ENCODE measurements at places on chromosomes 2 and 18.

DNA sequence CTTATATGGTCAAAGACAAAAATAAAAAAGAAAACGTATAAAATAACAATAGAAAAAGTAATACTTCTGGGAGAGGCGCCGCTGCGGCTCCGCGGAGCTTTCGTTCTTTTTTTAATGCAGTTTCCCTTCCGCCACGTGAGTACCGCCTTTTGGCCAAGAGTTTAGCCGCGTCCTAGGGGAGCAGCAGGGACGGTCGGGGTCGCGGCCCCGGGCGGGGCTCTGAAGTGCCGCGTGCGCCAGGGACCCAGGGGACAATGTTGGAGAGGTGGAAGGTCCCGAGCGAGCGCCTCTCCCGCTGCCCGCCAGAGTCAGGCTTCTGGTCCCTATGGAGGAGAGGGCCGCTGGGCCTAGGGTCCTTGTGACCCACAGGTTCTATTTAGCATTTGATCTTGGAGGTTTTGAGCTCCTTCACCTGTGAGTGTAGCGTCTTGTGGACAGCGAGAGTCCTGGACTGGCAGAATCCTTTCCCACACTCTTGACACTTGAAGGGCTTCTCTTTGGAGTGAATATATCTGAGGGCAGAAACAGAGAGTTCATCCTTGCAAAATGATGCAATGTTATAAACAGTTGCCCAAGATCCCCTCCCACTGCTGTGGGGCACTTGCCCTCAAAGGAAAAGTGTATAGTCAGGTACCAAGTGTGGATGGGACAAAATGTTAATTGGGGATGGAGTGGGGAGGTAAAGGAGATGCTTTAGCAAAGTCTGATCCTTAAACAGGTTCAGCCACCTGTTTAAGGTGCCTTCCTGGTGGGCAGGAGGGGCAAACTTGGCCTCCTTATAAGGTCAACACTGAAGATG is 6.3 kb downstream of the OSR1 start:
- DNase-seq: no peak

GRCh38 chr2:44367591-44367990 is 5.8 kb downstream of the CAMKMT start:
- DNase-seq: no peak

- no peak for DNase-seq
These were observed 48.4 kb downstream of the LRRTM1 start for GRCh38 chr2:80255918-80256781.

GRCh38 chr2:102895376-102895775 is 133.5 kb downstream of the TMEM182 start:
- DNase-seq: no peak

DNA sequence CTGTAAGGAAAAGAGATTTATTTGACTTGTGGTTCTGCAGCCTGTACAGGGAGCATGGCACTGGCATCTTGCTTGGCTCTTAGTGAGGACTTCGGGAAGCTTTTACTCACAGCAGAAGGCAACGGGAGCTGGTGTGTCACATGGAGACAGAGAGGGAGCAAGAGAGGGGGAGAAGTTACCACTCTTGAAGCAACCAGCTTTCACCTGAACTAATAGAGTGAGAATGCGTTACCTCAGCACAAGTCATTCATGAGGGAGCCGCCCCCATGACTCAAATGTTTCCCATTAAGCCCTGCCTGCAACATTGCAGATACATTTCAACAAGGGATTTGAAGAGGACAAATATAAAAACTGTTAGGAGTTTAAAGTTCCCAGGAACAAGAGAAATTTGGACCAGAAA is 190.0 kb downstream of the CYRIA start:
- DNase-seq: no peak

GRCh38 chr2:153235516-153235915 is 243.0 kb downstream of the RPRM start:
- no peak for DNase-seq

DNA sequence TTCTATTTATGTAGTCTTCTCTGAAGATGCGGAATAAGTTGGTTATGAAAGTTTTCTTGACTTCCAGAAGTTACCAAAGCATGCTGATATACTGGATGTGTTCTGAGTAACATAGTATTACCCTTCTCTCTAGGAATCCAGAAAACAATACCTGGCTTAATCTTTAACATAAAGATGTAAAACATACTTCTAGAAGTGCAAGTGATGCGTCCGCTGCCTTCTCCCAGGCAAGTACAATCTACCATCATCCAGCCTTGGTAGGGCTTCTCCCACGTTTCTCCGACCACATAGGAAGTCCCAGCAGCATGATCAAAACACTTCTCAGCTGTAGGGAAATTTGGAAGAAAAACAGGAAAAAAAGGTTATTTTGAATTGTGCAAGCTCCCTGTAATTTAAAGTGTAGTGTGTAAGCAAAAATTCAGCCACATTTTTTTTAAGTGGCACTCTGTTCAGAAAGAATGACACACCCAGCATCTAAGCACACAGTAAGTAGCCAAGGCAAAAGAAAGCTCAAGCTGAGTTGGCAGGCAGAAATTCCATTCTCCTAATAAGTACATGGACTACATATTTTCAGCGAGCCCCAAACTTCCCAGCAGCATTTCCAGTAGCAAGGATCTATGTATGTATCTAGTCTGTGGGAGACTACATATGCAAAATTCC is 5.2 kb downstream of the FN1 start:
- no peak for DNase-seq

DNA sequence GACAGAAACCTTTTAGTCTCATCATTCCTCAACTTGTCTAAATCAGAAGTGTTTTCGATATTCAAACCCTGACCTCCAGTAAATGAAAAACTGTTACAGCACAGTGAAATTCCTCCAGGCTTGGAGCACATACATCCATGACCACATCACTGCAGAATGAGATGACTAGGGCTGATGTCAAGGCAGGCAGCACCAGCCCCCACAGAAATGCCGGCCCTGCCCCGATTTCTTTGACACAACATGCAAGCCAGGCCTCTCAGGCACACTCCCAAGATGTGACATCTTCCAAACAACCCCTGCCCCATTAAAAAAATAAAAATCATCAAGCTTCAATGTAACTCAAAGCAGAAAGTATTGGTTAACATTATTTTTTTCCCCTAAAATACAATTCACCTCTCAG is 103.3 kb downstream of the CTAGE1 start:
- DNase-seq: peak; percentile 93

DNA sequence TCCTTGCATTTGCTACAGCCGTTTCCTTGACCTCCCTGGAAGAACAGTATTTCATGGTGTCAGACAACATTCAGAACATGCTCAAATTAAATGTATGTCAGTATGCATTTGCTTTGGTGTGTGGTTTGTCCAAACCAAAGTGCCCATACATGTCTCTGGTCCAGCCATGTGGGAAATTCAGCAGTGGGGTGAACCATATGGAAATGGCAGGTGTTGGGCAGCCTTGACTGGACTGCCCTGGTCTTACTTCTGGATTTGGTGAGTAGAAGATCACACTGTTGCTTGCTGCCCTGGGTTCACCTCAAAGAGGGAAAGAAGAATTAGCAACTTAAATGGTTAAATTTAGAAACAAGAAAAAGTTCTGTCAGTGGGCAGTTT is 84.5 kb downstream of the MSH2 start:
- no peak for DNase-seq

DNA sequence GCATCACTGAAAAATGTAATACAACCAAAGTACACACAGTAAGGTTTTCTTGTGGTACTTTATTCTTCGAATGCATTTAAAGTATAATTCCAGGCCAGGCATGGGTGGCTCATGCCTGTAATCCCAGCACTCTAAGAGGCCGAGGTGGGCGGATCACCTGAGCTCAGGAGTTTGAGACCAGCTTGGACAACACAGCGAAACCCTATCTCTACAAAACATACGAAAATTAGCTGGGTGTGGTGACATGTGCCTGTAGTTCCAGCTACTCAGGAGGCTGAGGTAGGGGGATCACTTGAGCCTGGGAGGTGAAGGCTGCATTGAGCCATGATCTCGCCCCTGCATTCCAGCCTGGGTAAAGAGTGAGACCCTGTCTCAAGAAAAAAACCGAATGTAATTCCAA is 3.9 kb upstream of the TTC39C start:
- DNase-seq: no peak

DNA sequence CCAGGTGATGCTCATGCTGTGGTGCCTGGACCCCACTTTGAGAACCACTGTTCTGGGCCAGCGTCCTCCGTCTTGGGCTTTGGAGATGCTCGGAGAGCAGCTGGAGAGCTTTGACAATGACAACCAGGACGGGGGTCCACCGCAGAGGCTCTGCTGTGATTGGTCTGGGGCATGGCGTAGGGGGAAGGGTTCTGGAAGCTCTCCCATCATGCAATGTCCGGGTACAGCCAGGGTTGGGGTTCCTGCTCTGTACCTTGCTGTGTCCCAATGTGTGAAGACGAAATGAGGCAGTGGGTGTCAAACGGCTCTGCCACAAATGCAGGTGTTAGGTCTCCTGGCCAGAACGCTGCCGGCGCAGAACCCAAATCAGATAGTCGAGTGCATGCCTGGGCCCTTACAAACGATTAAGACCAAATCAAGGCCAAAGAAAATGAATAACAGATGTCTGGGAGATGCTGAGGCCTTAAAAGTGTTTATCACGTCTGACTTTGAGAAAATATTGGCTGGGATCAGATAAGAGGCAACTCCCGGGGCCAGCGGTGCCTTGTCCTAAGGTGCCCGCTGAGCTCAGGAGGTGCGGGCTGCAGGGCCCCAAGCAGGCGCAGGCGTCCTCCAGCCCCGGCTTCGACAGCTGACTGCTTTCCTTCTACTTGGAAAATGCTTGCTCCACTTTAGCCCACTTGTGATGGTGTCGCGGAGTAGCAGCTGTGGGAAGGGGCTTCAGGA is 117.2 kb downstream of the VAPA start:
- DNase-seq: no peak

DNA sequence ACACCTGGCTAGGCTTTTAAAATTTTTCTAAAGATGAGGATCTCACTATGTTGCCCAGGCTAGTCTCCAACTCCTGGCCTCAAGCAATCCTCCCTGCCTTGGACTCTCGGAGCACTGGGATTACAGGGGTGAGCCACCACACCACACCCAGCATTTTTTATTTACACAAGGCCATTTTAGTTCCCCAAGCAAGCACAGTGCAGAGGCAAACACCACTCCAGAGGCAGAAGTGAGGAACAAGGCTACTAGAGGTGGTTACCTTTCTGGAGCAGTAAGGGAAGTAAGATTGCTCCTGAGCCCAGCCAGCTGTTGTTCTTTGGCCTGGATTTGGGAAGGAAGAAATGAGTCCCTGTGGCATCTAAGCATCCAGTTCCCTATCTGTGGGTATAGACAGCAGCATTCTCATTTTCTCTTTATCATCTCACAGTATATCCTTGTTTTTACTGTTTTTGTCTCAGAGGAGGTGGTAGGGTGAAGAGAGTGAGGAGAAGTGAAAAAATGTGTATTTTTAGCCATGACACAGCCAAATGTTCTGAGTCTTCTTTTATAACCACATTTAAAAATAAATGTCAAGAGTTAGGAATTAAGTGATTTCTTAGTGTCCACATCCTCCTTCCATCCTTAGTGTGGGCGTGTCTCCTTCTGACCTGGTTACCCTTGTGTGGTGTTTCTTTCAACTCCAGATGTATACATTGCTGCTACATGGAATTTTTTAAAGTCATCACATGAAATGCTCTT is 10.5 kb upstream of the TTC39C start:
- no peak for DNase-seq

GRCh38 chr2:212962691-212963090 is 188.7 kb downstream of the IKZF2 start:
- no peak for DNase-seq

GRCh38 chr2:85990084-85990483 is 101.3 kb upstream of the ST3GAL5 start:
- DNase-seq: no peak

GRCh38 chr18:58361212-58361611 is 267.7 kb downstream of the ALPK2 start:
- DNase-seq: no peak

DNA sequence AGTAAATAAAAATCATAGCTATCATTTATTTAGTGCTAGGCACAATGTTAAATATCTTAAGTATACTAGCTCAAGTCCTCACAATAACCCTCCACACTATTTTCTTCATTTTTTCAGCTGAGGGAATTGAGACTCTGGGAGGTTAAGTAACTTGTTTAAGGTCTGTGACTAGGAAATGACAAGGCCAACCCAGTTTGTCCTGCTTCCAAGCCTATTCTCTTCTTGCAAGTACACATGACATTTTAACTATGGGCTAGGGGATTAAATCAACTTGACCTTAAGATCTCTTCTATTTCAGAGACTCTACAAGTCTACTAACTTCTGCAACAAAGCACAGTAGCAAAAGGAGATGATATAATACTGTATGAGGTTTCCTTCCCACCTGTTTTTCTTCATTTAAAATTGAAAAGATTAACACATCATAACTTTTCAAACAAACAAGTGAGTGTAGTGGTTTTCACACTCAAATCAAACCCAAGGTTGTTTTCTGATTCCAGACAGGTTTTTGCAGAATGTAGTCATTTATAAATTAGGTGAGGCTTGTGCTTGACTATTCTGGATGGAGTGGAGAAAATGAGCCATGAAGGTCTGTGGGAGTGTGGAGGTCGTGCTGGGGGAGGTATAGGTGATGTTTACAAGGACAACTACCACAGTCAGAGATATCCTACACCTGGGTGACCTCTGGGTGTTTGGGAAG is 57.0 kb downstream of the CD28 start:
- no peak for DNase-seq

DNA sequence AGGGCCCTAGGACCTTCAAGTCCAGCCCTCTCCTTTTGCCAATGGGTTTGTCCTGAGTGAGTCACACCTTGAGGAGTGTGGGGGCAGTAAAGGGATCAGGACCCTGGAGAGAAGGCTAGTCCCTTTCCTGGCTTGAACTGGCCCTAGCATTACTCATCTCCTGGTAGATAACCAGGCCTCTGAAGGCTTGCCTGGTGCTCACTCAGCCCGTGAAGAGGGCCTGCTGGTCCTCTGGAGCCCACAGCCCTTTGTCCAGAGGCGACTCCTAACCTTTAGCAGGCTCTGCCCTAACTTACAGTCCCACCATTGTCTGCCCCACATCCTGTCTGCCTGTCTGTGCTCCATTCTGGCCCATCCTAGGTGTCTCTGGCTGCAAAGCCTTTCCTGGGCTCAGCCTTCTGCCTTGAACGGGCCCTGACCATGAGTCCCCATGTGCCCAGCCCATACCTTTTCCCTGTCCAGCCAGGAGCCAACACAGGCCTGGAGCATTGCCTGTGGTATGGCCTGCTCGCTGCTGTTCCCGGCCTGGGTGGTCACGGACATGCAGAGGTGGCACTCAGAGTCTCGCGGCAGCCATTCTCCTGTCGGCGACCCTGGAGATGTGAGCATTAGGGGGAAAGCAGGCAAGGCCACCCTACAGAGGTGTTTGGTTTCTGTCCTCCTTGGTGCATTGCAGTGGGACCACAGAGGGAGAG is 5.0 kb downstream of the SFTPB start:
- peak; percentile 76 for DNase-seq

- no peak for DNase-seq
These were observed 210.2 kb downstream of the NCK2 start for GRCh38 chr2:105954891-105955290.

GRCh38 chr2:109352056-109352897 is 223.3 kb downstream of the SH3RF3 start:
- no peak for DNase-seq

GRCh38 chr2:148880636-148881035 is 5.6 kb downstream of the KIF5C start:
- DNase-seq: no peak

- DNase-seq: no peak
These were observed 53.5 kb upstream of the ASAP2 start for GRCh38 chr2:9152975-9153642.
